Activated CD4-positive, alpha-beta T cell treated with anti-CD3 and anti-CD28 coated beads, Interleukin-2, amount 10 ng/mL, durations not matched to agents 24 days and 14 days (primary cell): ENCODE measurements at places on chromosomes 12 and 14. TPM values are rescaled to one million over a fixed set of nuclear protein-coding genes. Genes with fewer than 3 reads are reported as not detected.

GRCh38 chr12:92144631-92145480 lies 790 bp downstream of the BTG1 start:
- H3K36me3 ChIP-seq = peaks cover 66% of the 10 kb centered on the region
- peak; percentile 85 for DNase-seq
- H3K4me1 ChIP-seq = peaks cover 31% of the 10 kb centered on the region

DNA sequence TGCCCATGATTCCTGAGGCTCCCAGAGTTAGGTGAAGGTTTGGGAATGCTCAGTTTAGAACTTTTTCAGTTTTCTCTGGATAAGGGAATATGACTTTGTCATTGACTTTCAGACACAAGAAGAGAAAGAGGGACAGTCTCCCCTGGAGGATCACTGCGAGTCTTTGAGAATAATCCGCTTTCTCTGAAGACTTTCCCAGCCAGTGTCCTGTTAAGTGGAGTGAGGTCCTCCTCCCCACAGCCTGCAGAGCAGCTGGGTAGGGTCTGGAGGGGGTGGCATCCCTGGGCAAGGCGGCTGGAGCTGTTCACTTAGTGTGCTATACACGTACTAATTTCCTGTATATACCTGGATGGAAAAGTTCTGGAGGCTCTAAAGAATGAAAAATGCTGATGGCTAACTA lies 8.5 kb upstream of the RAB35 start:
- H3K4me3 ChIP-seq = no peak overlapping the region
- peaks cover 39% of the 10 kb centered on the region for H3K36me3 ChIP-seq
- H3K27ac ChIP-seq = peak overlapping the region; percentile 47

DNA sequence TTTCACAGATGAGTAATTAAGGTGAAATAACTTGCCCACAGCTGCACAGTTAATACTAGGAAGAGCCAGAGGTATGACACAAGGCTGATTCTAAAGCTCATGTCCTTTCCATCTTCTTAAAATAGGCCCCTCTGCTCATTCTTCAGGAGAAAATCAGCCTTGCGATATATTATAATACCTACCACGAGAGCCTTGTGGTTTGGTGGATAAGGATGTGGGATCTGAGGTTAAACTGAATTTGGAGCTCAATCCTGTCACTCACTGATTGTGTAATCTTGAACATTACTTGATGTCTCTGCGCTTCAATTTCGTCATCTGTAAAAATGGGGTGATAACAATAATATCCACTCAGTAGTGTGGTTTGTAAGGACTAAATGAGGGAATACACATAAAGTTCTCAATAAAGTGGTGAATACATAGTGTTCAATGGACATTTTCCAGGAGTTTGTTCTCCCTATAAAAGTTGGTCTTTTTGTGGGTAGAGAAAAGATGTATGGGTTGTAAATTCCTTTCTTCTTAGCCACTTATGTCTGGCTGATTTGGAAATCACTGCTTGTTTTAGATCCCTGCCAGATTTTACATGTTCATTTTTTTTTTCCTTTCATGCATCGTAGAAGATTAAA lies 25.1 kb upstream of the ATP2B1 start:
- H3K27me3 ChIP-seq = no peaks in the 10 kb centered on the region
- DNase-seq = no peak
- H3K4me1 ChIP-seq = peaks cover 7% of the 10 kb centered on the region
- H3K4me3 ChIP-seq = no peak overlapping the region
- peaks cover 2% of the 10 kb centered on the region for H3K36me3 ChIP-seq

DNA sequence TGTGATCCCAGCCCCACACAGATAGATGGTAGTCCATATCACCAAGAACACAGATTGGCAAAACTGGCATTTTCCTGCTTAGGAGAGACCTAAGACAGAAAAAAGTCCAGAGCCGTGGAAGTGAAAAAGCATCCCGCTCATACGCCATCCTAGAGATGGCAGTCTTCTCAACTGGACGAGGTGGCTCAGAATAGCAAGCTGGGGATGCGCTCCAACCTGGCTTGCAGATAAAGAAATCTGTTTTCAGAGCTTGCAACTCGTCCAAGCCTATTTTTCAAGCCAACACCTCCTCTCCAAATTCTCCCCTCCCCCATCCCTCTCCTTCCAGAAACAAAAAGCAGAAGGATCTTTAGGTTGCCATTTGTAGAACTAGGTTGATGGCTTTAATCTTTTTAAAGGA lies 74.3 kb upstream of the OTX2 start:
- H3K36me3 ChIP-seq = no peaks in the 10 kb centered on the region
- DNase-seq = no peak
- H3K27ac ChIP-seq = no peak overlapping the region

The FLRT2 gene
- total RNA-seq = not detected in 2 replicates
